ENCODE measurements at places on chromosomes 12 and 14.

GRCh38 chr14:54789781-54790480 is 112.7 kb downstream of the GCH1 start:
- no peak for DNase-seq

DNA sequence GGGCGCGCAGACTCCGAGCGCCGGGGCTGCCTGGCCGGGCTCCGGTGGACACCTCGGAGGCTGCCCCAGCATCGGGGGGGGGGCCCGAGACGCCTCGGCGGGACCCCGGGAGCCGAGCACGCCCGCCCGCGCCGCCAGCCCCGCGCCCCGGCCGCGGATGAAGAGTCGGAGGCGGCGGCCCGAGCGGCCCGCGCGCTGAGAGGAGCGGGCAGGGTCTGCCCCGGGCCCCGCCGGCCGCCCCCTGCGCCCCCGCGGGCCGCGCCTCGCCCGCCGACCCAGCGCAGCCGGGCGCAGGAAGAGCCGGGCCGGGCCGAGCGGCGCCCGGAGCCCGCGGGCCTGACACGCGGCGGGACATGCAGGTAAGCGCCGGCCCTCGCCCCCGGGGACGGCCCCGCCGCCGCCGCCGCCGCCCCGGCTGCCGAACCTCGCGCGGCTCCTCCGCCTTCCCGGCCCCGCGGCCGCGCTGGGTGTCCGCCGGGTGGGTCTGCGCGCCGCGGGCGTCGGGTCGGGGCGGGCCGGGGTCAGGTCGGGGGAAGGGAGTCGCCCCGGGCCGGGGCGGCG is 63.7 kb downstream of the FBXL14 start:
- DNase-seq = no peak

GRCh38 chr12:76830436-76830835 is 48.4 kb downstream of the CSRP2 start:
- DNase-seq = no peak

DNA sequence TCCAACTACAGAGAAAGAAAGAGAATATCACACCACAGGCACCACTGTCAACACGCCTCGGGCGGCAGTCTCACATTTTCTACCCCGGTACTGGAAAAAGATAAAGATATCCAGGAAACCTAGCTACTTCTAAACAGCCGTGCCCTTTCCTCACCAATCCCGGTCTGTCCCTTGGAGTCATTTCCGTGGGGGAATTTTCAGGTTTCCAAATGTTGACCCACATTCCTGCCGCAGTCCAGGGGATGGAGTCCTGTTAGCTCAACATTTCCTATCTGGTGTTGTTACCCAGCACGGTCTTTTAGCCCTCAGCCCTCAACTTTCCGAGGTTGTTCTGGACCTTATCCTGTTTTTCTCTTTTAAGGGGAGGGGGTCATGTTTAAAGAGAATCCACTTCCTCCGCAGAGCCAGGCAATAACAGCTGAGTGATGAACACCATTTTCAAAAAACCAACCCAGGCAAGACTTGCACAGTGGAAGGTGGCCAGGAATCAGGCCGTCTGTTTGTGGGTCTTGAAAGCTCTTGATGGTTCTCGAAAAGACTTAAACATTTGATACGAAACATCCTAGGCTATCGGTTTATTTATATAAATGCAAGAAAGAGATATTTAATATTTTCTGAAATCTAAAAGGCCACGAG is 4.6 kb downstream of the SSH1 start:
- DNase-seq = no peak

- DNase-seq = no peak
These were observed 46.4 kb downstream of the DDHD1 start for GRCh38 chr14:53106768-53107167.

GRCh38 chr12:131639270-131639940 is 71.5 kb upstream of the SFSWAP start:
- no peak for DNase-seq

DNA sequence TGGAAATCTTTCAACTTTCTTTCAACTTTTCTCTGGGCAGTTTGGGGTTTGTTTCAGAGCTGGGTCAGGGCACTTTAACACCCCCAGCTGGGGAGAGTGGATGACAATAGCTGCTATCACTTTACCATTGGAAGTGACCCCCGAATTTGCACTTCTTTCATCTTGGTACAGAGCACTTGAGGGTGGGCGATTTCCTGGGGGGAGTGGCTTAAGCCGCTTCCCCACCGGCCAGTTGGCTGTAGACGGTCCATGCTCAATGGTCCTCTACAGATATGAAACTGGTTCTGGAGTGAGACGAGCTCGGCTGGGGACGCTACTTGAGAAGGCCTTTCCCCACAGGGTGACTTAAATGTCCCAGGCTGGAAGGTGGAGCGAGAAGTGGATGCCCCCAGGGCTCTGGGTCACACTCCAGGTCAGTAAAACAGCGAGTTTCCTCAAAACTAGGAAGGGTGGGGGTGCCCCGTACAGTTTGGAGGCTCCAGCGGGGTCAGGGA is at the start of gene VRTN:
Gene VRTN (plus strand): TSS at position 231 of the 494 bp plus-strand sequence. CDS start 8,313 bp downstream, outside the sequence.
- no peak for DNase-seq

DNA sequence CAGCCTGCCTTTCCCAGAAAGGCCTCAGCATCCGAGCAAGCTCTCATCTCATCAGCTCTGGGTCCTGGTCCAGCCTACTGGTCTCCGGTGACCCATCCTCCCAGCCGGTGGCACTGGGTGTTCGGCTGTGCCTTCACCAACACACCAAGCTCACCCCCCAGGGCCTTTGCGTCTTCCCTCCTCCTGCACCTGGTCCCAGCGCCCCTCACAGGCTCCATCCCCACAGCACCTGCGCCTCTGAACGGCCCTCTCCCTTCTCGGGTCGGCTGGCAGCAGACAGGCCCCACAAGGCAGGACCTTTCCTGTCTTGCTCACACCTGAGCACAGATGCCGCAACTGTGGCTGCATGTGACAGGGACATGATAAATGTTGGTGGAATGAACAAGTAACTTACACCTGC is 13.1 kb downstream of the P2RX2 start:
- no peak for DNase-seq

DNA sequence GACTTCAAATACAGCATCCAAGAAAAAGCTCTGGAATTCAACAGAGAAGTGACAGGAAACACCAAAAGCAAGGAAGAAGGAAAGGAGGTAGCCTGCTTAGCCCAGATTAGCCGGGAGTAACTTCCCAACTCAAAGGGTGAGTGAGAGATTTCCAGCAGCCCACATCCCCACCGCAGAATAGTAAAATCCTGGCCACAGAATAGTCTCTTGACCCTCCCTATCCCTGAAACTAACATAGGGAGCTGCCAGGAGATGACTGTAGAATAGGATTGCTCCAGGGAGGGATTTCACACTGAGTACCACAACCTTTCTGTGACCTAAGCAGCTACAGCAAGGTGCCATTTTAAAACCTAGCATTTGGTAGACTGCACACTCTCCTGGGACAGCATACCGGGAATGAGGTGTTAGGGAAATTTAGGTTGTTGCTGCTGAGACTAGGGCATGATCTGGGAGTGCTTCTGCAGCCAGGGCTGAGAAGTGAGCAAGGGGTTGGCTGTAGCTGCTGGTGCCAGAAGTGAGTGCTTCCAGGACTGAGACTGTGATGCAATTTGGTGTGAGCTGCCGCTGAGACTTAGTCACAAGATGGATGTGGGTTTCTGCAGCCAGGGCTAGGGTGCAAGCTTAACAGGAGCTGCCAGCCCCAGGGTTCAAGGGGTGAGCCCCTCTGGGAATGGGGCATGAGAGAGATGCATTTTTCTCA is 66.0 kb downstream of the TMTC3 start:
- no peak for DNase-seq

- no peak for DNase-seq
These were observed 523 bp downstream of the GTF2H3 start for GRCh38 chr12:123634142-123634561.

DNA sequence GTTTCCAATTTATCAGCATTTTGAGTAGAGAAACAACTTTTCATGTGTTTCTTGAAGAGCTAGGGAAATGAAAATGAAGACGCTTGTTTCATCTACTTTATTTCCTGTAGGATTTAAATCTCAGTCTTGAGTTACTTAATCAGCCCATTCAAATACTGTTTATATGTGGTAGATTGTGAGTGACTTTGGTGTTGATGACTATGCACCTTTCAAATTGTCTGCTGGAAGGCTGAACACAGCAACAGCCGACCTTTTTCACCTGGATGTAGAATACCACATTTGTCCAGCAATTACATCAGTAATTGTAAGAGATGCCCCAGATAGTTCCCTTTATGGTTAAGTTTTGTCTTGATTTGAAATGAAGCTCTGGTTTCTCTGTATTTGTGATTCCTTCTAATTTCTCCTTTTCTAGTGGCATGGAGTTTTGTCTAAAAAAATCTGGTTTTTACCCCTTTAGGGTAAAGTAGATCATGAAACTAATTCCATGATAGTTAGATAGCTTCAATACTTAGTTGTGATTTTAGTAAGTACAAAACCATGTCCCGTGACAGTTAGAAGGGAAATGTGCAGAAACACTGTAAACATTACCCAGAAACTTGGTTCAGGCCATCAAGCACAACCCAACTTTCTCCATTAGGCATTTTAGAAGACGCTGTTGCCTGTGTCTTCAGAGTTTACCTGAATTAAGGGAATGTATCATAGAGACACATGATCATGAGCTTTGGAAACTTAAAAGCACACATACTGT is 165.0 kb downstream of the SRGAP1 start:
- DNase-seq = no peak

DNA sequence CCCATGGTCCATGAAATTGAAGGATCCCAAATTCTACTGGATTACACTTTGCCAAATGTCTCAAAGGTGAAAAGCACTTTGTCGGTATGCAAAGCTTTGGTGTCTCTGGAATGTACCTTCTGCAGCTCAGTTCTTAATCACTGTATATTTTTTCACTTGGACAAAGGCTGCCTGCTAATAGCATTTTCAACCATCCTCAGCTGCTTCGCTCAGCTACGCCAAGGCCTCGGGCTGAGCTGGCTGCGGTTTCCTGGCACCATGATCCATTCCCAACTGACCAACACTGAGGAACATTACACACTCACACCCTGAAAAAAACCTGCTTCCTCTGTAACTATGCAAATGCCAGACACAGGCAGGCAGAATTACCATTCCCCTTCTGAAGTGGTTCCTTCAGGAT is 335.2 kb downstream of the DPF3 start:
- DNase-seq = no peak

DNA sequence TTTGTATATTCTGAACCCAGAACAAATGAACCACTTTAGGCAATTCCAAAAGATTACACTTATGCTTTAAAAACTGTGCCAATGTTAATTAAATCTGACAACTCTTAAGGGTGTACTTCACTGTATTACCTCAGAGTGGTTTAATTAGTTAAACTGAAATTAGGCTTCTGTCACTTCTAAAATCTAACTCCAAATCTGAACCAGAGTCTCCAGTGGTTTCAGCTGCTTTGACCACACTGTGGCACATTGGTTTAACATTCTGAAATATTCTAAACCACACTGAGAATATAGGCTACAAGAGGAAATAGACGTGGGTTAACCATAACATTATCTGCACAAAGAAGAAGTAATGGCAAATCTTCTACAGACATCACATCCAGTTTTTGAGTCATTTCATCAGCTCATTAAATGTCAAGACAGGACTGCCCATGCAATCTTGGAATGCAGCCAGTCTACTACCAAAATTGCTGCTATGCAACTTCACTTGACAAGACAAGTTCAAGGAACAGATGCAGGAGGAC is 94.8 kb downstream of the LRP6 start:
- DNase-seq = no peak

DNA sequence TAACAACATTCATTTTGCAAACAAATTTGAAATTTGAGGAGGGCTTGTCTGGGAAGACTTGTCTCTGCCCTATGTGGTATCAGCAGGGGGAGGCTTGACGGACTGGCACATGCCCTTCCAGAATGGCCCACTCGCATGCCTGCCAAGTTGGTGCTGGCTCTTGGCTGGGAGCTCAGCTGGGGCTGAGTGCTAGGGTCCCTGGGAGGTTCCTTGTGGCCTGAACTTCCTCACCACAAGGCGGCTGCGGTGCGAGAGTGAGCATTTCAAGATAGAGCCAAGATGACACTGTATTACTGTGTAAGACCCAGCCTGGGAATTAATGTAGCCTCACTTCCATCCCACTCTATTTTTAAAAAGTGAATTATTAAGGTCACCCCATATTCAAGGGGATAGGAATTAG is 271.6 kb upstream of the PLEKHG7 start:
- DNase-seq = no peak

- no peak for DNase-seq
These were observed 15.9 kb downstream of the TAOK3 start for GRCh38 chr12:118356809-118357256.

DNA sequence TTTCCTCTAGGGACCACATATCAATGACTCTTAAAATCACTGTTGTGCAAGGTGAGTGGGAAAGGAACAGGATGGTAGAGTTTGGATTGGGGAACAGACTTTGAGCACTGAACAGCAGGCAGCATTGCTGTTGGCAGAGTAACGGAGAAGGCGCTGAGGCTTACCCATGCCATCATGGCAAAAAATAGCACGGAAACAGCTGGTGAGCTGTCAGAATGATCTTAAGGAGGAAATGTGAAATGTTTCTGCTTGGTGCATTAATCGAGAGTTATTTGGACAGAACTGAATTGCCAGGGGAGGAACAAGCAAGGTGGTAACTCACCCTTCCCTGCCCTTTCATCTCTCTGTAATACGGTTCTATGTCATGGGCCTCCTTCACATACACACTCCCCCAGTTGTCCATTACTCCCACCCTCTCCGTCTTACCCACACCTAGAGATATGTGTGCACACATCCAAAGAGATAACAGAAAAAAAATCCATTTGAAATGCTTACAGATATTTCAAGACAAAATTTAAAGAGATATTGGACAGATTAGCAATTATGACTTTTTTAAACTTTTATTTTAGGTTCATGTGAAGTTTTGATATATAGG is 572.5 kb downstream of the DIO2 start:
- DNase-seq = no peak

DNA sequence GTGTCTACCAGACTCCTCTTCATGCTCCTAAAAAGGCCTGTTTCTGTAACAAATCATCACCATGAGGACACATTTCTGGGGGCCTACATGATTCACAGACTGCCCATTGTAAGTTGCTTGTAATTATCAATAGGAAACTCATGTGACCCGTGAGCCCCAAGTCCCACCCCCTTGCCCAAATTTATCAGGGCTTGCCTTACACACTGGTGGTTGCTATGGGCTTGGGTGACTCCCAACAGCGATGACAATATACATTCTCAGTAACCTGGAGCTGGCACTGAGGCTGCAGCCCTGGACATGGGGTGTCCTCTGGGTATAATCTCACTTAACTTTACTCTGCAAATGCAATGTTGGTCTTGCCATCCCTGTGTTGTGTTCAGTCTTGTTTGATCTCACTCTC is 149.2 kb downstream of the NRXN3 start:
- DNase-seq = no peak

- no peak for DNase-seq
These were observed 143.1 kb downstream of the PRIMA1 start for GRCh38 chr14:93645200-93645599.

DNA sequence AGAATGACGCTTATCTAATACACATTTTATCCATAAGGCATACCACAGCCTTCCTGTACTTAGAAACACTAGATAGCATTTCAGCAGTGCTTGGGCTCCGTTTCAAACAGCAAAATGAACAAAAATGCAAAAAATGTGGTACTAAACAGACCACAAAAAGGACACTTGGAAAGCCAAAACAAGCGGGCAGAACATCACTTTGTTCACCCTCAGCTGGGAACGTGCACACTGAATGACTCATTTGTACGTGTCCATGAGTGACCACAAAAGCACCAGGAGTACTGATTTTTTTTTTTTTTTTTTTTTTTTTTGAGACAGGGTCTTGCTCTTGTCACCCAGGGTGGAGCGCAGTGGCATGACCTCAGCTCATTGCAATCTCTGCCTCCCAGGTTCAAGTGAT is 8.9 kb upstream of the FOXN3 start:
- DNase-seq = no peak

Data from stimulated activated CD8-positive, alpha-beta memory T cell treated with anti-CD3 and anti-CD28 coated beads, Interleukin-4, amount 100 ng/mL, for 1 hour (primary cell).